ENCODE measurements at places on chromosomes 11 and 22. TPM values are rescaled to one million over a fixed set of nuclear protein-coding genes. Genes with fewer than 3 reads are reported as not detected.

The CTSF gene
- 3.8 TPM for polyA plus RNA-seq

The MAPK12 gene
- 5.8 TPM for polyA plus RNA-seq

The RASD2 gene
- polyA plus RNA-seq = 0.27 TPM

The TMPRSS4 gene
- polyA plus RNA-seq = 5.6 TPM

The ABCC8 gene
- not detected for polyA plus RNA-seq

The NOX4 gene
- polyA plus RNA-seq = not detected

The MMP8 gene
- polyA plus RNA-seq = 0.11 TPM

The MRGPRX3 gene
- 28.1 TPM for polyA plus RNA-seq

The SOX6 gene
- 0.97 TPM for polyA plus RNA-seq

The MMP12 gene
- 0.03 TPM for polyA plus RNA-seq

The SEZ6L gene
- not detected for polyA plus RNA-seq

The DEFB131B gene
- polyA plus RNA-seq = not detected

The COMT gene
- 362 TPM for polyA plus RNA-seq

The NPTXR gene
- 1.1 TPM for polyA plus RNA-seq

The EFEMP2 gene
- 2.4 TPM for polyA plus RNA-seq

The SAA4 gene
- polyA plus RNA-seq = not detected

The SCGB2A2 gene
- polyA plus RNA-seq = not detected

The OR2AG1 gene
- polyA plus RNA-seq = not detected

The KIF18A gene
- 6.8 TPM for polyA plus RNA-seq

The MAJIN gene
- polyA plus RNA-seq = not detected

The TPBGL gene
- polyA plus RNA-seq = 0.01 TPM

The GLYAT gene
- not detected for polyA plus RNA-seq

The CXCR5 gene
- polyA plus RNA-seq = not detected

The CARD10 gene
- polyA plus RNA-seq = 71.0 TPM

The RAG1 gene
- polyA plus RNA-seq = 0.16 TPM

The WT1 gene
- not detected for polyA plus RNA-seq

The IL18 gene
- 5.1 TPM for polyA plus RNA-seq

The RAB39A gene
- 0.05 TPM for polyA plus RNA-seq
